Stimulated activated CD4-positive, alpha-beta T cell treated with anti-CD3 and anti-CD28 coated beads, TNF-alpha, amount 100 ng/mL, for 1 hour (primary cell): ENCODE measurements at places on chromosomes 12 and 14.

DNA sequence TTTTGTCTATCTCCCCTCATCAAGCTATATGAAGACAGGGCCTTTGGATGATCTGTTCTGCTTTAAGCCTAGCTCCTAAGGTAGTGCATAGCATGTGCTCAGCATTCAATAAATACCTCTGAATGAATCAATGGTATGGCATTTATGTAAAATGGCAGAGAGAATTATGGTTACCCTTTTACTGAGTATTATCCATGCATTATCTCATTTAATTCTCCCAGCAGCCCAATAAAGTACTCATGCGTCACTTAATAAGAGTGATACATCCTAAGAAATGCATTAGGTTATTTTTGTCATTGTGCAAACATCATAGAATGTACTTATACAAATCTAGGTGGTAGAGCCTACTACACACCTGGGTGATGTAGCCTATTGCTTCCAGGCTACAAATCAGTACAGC lies 269.7 kb downstream of the KSR2 start:
- DNase-seq = no peak

DNA sequence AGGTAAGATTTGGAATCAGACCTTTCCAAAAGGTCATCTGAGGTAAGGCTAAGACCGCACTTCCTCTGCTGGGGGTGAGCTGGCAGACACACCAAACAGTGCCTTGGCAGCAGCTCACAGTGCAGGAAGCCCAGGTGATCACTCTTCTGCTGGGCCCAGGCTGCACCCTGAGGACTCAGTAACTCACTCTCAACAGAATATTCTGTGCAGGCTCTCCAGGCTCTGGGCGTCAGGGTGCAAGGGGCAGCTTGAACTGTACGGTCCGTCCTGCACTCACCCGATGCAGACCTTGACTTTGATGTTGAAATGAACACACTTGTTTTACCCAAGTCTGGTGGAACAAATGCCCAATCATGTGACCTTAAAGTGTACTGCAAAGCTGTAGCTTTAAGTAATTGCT lies 6.0 kb downstream of the ALKBH2 start:
- DNase-seq = no peak

DNA sequence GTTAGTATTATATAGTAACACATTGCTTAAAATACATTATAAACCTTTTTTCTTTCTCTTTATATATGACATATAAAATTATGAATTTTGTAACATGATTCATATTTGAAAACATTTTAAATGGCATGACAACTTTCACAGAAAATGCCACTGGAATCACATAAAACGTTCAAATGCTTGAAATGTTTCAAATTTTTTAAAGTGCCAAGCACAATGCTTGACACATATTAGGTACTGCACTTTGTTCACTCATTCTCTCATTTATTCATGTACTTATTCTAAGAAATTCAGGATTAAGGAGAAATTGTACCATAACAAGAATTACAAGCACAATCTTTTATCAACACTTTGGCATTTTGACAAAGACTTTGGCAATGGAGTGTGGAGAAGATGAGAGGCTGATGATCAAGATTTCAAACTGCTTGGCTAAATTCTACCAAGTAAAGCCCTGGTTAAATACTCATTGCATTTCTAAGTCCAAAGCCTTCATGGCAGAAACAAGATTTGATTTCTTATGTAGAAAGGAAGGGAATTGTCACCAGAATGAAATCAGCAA lies 232.2 kb downstream of the C12orf50 start:
- no peak for DNase-seq

- DNase-seq = no peak
Observed at GRCh38 chr14:68571928-68572525, 220.8 kb downstream of the ZFP36L1 start.

- DNase-seq = no peak
Observed at GRCh38 chr14:105325716-105326567, 11.4 kb downstream of the PACS2 start.

GRCh38 chr12:97464385-97465321 lies 2.0 kb downstream of the RMST start:
- no peak for DNase-seq

DNA sequence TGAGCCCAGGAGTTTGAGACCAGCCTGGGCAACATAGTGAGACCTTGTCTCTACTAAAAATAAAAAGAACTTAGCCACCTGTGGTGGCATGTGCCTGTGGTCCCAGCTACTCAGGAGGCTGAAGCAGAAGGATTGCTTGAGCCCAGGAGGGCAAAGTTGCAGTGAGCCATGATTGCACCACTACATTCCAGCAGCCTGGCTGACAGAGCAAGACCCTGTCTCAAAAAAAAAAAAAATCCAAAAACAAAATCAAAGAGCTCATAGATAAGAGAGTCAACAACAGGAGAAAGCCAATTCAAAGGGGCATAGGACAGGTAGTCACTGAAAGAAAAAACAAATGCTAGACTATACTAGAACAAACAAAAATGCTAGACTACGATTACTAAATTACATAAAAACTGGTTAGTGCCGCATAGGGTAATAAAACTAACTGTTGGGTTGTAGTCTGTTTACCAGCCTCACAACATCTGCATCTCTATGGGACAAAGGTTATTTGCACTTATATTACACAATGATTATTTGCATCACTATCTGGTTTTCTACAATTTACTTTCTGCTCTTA lies 16.6 kb upstream of the EEA1 start:
- DNase-seq = no peak

GRCh38 chr12:25323581-25323982 lies 72.9 kb upstream of the KRAS start:
- DNase-seq = no peak

DNA sequence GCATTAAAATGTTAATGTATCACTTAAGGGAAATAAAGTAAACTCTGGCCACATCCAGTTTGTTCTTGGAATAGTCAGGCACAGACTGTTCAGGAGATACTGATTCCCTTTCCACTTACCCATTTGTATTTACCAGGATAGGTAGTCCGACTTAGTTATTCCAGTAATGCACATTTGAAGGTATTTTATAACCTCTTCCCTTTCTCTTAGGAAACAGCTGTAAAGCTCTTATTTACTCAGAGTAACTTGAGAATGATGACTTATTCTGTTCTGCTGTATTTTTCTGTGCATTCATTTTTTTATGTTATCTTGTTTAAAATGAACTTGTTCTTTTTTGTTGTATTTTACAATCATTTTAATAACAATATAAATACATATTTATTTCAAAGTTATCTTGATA lies 78.0 kb downstream of the METTL25 start:
- no peak for DNase-seq

DNA sequence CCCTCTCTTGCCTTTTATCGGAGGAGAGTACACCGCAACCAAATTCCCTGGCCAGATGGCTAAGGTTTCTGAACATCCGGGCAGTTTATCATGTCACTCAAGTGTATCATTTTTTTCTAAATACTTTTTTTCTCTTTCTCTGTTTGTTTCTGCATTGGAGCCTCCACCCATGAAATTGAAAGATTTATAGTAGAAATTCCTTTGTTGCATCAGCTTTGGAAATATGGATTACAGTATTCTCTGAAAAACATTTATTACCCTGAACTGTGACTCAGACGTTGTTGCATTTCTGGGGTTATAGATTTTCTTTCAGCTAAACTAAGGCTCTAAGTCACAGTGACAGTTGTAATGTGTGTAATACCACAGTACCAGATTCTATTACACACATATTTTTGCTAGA lies 187.0 kb downstream of the SPTSSA start:
- no peak for DNase-seq

- no peak for DNase-seq
Observed at GRCh38 chr14:98689951-98690350, 582.0 kb downstream of the BCL11B start.

DNA sequence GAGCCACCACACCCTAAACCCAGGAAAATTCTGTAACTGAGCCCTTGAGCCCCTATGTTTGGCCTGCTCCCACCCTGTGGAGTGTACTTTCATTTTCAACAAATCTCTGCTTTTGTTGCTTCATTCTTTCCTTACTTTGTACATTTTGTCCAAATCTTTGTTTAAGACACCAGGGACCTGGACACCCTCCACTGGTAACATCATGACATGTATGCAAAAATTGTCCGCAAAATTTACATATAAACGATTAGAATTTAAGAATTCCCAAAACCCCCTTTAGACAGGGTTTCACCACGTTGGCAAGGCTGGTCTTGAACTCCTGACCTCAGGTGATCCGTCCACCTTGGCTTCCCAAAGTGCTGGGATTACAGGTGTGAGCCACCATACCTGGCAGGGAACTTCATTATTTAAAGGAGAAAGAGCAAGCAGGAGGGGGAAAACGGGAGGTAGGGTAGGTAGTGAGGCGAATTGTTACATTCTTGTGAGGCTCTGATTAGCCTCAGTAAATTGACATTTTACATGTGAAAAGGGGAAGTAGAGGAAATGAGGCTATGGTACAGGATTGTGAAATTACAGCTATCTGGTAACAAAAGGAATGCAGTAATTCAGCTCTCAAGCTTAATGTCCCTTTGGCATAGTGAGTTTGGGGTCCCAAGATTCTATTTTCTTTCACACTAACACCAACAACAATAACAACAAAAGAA lies 27.6 kb downstream of the TUBA1A start:
- no peak for DNase-seq

GRCh38 chr14:49092345-49092744 lies 493.8 kb downstream of the RPS29 start:
- DNase-seq = no peak

GRCh38 chr14:100374876-100375265 lies 51.7 kb downstream of the SLC25A47 start:
- no peak for DNase-seq

GRCh38 chr12:104132351-104132956 lies 5.6 kb downstream of the NFYB start:
- no peak for DNase-seq
